ENCODE measurements at places on chromosomes 16 and 17.

- DNase-seq: no peak
These were observed 265.0 kb downstream of the CPPED1 start for GRCh38 chr16:12538667-12539091.

DNA sequence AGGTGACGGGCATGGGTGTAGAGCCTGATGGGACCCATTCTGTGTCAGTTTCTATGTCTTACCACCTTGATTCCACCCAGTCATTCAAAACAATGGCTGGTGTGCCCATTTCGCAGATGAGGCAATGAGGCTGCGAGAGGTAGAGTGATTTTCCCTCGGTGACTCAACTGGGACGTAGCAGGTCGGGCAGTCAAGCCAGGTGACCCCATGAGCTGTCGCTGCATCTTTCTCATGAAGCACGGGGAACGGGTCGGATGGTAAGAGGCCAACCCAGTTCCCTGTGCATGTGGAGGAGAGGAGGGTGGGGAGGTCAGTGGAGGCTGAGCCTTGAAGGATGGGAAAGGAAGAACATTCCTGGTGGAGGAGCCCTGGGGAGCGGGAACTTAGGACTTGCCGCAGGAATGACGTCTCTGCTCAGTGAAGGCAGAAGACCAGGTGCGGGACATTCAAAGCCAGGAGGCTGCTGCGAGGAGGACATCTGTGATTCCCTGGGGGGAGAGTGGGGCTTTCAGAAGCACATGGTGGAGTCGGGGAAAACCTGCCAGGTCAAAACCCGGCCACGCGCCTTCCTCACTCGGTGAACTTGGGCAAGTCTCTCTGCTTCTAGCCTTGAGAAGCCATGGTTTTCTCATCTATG lies 1.1 kb downstream of the IL21R start:
- no peak for DNase-seq

DNA sequence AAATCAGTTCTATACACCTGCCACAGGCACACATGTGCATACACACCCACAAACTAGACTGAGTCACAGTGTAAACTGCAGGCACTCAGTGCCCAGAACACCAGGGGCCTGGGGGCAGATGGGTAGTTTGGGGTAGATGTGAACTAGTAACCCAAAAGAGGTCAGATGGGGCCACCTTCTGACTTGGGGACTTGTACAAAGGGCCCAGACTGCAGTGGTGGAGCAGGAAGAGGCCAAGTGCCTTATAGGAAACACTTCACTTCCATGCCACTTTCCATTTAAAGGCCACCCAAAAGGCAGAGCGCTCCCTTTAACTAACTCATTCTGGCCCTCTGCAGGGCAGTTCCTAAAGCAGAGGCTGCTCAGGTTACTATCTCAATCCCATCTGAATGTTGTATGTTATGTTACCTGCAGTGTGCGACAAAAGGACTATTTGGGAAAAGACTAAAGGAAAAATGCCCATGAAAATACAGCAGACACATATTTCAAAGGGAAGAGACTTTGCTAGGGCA lies 27.8 kb upstream of the ERN1 start:
- no peak for DNase-seq

DNA sequence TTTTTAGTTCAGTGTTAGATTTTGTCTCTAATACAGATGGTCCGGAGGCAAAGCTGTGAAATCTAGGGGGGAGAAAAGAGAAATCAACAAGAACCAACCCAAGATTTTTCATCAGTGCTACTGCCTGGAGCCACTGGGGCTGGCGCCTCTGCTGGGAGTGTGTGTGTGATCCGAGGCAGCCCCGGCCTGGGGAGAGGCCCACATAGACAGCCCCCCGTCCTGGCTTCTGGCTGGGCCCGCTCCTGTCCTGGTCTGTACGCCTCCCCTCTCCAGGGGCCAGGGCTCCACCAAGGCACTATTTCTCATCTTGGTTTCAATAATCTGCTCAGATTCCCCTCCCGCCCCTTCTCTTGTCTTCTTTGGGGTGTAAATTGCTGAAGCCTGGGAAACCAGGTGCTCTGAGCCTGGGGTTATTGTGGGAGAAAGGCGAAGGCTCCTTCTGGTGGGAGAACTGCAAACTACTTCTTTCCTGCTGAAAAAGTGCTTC lies 7.8 kb downstream of the BAHCC1 start:
- DNase-seq: no peak

- DNase-seq: no peak
These were observed 16.6 kb upstream of the NOS2 start for GRCh38 chr17:27816946-27817345.

DNA sequence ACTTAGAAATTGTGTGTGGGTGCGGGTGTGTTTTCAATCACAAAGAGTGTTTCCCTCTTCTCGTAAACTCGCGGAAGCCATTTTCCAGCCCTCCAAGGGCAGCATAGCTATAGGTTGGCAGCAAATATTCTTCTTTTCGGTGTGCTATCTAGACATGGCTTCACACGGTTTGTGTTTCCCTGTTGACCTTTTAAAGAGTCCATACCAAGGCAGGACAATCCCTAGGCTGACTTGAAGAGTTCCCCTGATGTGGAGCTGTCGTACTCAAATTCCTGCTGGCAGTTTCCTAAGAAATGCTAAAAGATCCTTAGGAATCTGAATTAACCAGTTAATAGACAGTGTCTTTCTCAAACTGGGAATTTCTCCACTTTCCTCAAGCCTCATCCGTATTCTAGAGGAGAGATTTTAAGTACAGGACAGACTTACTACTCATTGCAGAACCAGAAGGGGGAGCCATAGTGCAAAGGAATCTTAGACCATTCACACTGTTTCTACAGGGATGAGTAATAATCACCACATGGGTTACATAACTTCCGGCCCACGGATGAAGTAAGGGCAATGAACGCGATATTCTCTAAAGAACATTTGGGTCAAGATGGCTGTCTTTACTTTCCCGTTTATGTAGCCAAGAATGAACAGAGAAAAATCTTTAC lies 288.6 kb upstream of the ELAC2 start:
- DNase-seq: no peak

- no peak for DNase-seq
These were observed 8.8 kb downstream of the KIAA0513 start for GRCh38 chr16:85036236-85037049.

DNA sequence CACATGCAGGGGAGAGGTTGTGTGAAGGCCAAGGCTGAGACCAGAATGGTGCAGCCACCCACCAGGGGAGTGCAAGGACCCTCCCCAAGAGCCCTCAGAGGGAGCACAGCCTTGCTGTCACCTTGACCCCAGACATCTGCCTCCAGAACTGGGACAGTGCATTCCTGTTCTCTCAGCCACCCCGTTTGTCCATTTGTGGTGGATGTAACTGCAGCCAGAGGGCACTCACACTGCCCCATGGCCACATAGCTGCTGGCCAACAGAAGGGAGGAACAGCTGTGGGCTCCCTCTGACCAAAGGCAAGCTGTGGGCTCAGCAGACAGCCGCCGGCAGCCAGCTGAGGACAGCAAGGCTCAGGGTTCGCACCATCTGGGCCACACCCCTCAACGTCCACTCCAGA lies 49.8 kb upstream of the KLHDC4 start:
- no peak for DNase-seq

DNA sequence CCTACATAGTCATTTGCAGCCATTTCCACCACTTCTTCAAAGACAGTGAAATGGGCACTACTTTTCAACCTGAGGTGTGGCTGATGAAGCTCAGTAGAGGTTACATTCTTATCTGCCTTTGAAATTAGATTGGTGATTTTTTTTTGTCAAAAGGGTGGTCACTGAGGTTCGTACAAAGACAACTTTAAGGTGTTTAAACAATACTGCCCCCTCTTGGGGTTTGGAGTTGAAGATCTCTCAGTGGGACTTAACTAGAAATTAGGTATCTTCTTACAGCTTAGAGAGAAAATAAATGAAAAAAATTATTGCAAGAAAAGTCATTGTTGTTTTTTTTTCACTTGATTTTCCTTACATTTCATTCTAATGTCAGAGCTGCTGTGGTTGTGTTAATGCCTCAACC lies 713.2 kb downstream of the CDH11 start:
- no peak for DNase-seq

DNA sequence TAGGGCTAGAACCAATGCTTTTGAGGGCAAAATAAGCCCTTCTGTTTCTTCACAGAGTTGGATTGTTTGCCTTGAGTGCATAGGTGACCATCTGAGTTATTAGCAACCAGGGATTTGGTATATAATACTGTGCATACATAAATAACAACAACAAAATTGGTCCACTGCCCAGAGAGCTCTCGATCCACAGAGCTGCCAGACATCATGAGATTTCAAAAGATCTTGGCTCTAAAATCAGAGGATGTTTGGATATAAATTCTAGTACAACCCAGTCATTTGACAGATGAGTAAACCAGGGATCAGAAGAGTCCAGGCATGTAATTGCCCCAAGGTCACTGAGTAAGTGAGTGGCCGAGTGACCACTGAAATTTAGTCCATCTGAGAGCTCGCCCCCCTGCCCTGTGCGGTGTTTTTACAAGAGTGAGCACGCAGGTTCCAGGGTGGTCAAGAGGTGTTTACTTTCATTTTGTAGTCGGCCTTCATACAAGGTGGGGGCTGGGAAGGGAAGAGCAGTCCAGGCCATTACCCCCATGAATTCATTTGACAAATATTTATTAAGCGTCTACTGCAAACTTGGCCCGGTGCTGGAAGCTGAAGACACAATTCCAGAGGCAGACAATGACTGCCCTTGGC lies 1.8 kb upstream of the MT2A start:
- peak; percentile 59 for DNase-seq

DNA sequence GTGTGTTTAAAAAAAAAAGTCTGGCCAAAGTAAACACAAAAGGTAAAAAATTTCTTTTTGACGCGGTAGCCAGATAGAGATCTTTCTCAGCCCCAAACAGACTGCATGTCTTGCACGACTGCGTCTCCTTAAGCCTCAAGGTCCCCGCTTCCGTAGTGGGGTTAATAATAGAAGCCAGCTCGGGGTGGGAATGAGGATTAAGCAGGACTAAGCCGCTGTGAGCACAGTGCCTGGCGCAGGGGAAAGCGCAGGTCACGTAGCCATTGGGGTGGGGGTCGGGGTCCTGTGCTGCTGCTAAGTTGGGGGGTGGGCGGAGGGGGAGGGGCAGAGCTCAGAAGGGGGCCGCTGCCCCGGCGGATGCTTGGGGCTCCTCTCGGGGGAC lies 521 bp downstream of the GGA2 start:
- DNase-seq: no peak

- no peak for DNase-seq
These were observed 24.3 kb downstream of the CDK12 start for GRCh38 chr17:39485555-39485954.

DNA sequence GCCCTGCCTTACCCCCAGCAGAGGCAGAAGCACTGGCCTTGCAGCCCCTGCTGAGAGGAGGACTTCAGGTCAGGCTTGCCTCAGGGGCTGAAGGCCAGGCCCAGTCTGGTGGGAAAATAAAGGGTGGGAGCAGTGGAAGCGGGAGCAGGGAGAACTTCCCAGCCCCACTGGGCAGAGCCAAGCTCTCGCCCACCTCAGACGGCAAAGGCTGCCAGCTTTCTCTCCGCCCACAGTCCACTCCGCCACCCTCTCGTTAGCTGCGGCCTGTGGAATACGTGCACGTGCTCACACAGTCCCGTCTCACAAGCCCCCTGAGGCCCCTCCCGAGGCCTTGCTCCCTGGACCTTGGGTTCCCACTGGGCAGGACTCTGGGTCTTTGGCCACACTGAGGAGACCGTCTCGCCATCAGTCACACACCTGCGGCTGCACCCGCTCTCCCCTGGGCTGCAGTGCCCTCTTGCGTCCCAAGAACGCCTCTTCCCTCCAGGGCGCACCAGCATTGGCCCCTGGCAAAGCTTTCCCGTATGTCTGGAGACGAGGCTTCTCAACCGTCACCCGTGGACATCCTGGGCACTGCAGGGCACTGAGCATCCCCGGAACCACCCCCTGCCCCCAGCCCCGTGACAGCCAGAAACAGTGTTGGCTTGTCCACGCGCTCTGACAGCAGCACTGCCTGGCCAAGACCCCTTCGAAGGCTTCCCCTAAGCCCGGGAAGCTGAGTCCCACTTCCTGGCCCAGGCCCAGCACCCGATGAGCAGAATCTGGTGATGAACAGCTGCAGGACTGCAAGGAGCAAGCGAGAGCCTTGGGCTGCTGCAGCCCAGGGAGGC lies 8.3 kb downstream of the MRPL28 start:
- DNase-seq: peak; percentile 80

GRCh38 chr17:81713004-81713555 lies 996 bp downstream of the SLC25A10 start:
- DNase-seq: no peak

DNA sequence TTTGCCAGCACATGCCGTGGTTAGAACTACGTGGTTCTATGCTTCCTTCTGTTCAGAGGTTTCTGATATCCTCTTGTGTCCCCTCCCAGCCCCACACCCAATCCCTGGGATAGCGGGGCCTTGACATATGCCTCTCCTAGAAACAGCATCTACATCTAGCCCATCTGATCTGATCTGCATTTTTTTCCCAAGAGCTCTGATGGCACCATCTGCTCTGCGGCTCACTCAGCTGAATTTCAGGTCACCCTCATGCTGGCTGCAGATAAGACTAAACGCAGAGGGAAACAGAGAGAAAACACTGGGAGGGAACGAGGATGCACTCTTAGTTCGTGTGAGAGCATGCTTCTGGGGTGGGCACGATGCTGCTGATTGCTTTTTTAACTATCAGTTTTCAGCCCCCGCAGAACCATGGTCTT lies 10.7 kb downstream of the WIPI1 start:
- DNase-seq: no peak
